ENCODE measurements at places on chromosomes 3 and 15.

DNA sequence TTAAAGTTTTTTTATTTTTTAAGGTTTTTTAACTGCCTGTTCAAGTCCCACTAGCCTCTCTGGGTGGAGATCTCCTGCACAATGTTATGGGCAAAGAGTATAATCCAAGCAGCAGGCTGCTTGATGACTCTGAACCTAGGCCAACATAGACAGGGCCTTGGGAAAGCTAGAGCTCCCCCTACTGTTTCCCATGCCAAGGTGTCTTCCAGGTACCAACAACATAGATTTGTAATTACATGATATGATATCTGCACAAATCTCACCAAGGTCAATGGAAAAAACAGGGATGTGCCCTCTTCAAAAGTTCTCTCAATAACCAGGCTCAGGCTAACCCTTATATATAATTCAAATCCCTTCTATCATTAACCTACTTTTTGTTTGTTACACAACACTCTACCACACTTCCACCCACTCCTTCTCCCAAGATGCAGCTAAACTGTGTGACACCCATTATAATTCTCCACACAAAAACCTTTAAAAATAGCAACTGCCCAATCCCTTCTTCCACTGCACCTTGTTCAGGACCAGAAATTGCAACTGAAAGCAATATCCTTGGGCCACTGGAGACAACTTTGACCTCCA, 43.8 kb downstream of the RBM15B start:
- DNase-seq, result no peak

GRCh38 chr3:180747805-180748361, 68.6 kb upstream of the CCDC39 start:
- DNase-seq, result no peak

GRCh38 chr15:68432441-68433064, 590 bp upstream of the ITGA11 start:
- no peak for DNase-seq

- DNase-seq, result no peak
Observed at GRCh38 chr15:41011055-41011815, 58.0 kb downstream of the CHAC1 start.

DNA sequence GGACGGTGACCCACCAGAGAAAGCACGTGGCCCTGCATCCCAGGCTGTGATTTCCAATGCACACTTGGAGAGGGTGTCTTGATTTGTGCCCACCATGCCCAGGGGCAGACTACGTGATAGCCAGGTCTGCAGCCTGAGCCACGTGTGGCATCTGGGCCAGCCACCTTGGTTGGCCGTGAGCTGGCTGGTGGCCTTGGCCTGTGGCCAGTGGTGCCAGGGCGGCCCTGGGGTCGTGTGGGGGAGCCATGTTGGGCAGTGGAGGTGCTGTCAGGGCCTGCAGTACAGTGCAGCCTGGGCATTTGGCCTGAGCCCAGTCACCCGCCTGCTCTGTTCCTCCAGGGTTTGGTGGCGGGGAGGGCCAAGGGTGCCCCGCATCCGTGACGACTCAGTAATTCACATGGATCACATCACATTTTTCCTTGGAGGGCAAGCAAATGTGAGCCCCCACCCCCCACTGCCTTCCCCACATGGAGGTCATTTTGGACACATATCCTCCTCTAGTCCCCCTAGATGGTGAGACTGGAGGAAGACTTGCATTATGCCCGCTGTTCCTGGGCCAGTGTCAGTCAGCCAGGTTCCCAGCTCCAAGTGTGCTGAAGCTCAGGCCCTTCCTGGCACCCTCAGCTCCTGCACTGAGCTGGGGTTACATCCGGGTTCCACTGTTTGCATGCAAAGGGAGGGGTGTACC, 201.4 kb downstream of the UBE3A start:
- DNase-seq, result no peak
